ENCODE measurements at places on chromosomes 5 and 9.

DNA sequence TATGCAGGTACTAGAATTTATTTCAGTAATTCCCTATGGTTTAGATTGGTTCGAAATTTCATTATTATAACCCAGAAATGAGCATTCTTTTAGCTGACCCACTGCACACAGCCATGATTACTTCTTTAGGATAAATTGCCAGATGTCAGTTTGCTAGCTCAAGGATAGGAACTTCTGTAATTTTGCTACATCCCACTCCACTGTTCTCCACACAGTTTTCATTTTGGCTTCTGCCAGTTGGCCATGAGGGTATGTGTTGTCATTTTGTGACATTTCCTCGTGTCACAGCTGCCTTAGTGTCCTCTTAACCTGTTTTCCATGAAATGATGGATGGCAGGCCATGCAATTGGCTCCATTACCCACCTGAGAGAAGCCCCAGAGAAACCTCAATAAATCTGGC is 16.2 kb upstream of the LCP2 start:
- DNase-seq, result no peak

DNA sequence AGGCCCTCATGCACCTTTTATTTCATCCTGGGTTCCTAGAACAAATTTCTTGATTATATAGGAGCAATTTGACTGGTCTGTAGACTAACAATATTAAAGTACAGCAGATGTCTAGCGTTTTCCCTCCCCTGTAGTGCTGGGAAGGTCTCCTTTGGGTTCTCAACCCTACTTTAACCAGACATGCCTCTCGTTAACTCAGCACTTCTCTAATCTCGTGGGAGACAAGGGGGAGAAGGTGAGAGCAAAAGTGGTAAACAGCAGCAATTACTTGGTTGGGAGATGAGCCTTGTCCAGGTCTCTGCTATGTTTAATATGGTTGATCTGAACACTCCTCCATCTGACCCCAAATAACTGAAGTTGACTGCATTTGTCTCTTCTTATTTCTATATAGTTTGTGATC is 22.0 kb downstream of the CETN3 start:
- no peak for DNase-seq

DNA sequence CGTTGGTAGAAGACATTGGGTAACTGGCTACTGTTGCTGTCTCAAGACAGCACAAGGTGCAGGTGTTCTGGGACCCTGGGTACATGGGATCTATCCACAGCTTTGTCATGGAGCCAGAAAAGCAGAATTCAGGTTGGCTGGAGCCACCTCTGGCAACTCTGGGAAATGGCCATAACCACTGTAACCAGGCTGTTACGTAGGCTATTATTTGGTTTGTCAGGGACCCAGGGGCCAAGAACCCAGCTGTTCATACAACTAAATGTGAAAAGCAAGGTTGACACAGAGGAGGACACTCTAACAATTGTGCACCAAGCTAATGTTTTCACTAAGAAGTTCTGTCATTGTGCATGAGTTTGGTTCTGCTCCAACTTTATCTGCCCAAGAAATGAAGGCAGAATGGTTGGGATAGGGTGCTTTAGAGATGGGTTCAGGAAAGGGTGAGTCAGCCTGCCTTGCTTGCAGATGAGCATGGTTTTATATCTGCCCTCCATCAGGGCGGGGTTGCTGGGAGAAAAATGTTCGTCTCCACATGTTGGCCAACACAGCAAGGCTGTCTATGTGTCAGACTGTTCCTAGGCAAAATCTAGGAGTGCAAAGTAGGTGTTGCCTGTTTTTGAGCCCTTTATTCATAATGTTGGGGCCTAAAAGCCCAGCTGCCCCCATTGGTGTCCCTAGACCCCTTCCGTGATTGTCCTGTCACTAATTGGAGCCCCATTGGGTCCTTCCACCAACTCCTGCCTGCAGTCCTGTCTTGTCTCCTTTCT is 131.3 kb upstream of the DAP start:
- DNase-seq, result no peak

DNA sequence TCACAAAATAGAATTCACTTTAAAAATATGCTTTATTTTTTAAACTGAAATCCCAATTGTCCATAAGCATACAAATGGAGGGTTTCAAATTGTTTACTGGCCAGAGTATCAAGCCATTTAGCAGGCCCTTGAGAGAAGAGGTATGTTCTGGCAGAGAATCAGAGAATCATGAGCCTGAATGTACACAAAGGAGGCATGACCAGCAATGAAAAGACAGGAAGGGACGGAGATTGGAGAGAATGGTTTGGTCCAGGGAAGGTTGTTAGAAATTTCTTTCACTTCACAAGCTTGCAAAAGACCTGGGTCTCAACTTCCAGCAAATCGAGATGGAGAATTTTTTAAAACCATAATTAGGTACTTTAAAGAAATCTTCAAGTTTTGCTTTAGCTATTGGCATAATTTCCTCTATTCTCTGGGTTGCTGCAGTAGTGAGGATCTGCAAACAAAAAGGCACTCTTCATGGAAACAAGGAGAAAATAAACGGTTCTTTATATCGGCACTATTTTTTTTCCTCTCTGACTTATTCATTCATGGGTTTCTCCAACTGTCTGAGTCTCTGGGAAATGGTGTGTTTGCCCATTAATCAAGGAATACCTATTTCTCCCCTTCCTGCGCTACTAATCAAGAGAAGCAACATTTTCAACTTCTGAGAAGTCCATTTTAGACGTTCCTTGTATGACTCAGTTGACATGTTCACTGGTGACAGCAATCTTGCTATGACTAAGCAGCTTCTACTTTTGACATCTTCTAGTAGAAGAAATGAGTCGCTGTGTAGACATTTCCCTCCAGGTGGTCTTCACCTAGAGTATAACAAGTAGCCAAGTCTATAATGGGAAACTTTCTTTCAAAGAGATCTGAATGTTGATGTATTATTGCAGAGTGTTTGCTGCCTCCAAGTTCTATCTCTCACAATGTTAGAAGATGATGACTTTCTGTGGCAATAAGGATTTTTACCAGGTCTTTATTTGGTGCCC is 23.1 kb upstream of the ERCC6L2 start:
- no peak for DNase-seq

- no peak for DNase-seq
Observed at GRCh38 chr9:7375013-7375511, 424.5 kb downstream of the DMAC1 start.

GRCh38 chr5:150009671-150010387 is 9.3 kb downstream of the HMGXB3 start:
- no peak for DNase-seq
